ENCODE measurements at places on chromosomes 2 and 18.

DNA sequence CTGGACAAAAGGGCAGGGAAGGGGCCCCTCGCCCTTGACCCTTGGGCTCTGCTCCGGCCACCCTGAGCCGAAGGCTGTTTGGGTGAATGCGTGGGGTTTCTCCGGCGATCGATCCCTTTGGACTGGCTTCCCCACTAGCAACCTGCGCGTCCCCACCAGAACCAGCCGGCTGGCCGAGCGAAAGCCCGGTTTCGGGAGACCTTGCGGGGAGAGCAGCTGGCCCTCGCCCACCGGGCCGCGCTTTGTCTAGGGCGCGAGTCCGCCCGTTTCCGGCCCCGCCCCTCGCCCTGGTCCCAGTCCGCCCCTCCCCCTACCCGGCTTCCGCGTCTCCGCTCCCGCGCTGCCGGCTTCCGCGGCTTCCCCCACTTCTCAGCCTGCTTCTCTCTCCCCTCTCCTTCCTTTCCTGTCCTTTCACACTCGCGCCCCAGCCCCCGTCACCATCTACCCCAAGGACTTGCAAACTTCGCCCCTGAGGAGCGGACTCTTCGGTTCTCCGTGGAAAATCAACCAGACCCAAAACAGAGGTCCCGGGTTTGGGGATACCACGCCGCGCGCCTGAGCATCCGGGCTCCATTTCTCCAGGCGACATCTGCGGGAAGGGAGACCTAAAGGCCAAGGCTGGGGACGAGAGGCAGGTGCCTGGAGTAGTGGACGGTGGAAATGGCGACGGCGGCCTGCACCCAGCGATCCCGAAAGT, 48.0 kb upstream of the ATP6V1B1 start:
- no peak for DNase-seq

- no peak for DNase-seq
These were observed 136.5 kb upstream of the HAAO start for GRCh38 chr2:42928692-42929545.

GRCh38 chr2:118880501-118880900, 33.1 kb upstream of the EN1 start:
- DNase-seq, result no peak

GRCh38 chr2:46645681-46646162, 166.4 kb downstream of the TMEM247 start:
- no peak for DNase-seq

- DNase-seq, result no peak
These were observed 12.3 kb downstream of the LIMS2 start for GRCh38 chr2:127662937-127663565.

GRCh38 chr2:80288576-80288975, 16.0 kb downstream of the LRRTM1 start:
- DNase-seq, result no peak

GRCh38 chr2:46506131-46506706, 26.9 kb downstream of the TMEM247 start:
- no peak for DNase-seq

- no peak for DNase-seq
These were observed 107.3 kb downstream of the DTNB start for GRCh38 chr2:25566094-25566493.

GRCh38 chr2:136297994-136298393, 180.0 kb upstream of the CXCR4 start:
- DNase-seq, result no peak

DNA sequence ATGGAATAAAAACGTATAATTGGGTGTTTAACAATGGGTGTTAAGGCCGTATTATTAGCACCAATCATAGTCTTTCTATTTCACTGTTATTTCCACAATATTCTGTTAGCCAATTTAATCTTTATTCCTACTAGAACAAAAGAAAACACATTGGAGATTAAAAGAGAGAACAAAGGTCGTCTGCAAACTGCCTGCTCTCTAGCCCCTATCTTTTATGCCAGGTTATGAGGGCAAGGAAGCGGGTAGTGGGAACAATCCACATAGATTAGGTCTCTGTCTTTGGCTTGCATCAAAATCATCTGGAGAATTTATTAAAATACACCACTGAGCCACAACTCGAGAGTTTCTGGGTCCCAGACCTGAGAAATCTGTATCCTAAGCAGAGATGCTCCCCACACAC, 69.4 kb upstream of the DSC1 start:
- DNase-seq, result no peak

- DNase-seq, result no peak
These were observed 89.7 kb downstream of the TMEM247 start for GRCh38 chr2:46569061-46569560.

DNA sequence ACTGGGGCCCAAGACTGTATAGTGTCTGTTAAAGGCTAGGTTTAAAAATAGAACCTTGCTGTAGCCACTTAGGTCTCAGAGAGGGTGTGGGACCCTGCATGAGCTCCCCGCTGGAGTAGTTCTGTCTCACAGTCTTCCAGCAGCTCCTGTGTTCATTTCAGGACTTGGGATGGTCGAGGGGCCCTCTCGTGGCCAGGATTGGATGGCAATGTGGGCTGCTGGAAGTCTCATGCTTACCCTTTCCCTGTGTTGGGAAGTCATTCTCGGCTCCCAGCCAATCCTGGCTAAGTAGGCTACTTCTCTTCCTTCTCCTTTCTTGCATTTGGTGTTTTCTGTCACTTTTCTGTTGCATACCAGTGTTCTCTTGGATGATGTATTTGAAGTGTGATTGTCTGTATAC, 284.0 kb upstream of the GCFC2 start:
- DNase-seq, result no peak

- no peak for DNase-seq
These were observed 44.4 kb upstream of the LRRTM4 start for GRCh38 chr2:77566582-77566981.

GRCh38 chr2:709138-709765, 32.0 kb upstream of the TMEM18 start:
- no peak for DNase-seq

DNA sequence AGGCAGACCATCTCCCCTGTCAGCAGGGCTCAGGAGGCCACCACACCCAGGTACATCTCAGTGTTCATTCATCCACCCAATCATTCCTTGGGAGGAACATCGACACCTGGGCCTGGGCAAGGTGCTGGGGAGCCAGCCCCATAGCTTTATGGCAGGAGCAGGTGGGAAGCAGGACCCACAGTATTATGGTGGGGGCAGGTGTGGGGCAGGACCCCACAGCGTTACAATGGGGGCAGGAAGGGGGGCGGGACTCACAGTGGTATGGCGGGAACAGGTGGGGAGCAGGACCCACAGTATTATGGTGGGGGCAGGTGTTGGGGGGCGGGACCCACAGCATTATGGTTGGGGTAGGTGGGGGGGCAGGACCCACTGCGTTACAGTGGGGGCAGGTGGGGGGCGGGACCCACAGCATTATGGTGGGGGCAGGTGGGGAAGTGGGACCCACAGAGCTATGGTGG, 128.9 kb upstream of the HS6ST1 start:
- DNase-seq, result no peak

DNA sequence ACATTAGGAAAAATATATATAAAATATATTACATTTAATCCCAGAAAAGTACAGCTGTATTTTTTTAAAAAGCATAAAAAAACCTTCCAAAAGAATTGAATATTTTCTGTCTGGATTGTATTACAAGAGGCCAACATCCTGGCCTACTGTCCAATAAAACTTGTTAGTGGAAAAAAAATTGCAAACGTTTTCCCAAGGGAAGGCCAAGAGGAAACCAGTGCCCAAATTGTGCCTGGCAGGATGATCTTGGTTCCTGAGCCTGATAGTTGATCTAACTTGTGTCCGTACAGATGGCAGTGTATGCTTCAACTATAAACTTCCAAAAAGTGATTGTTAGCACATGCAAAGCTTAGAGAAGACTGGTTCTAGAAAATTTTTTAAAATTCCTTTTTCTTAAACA, 90.6 kb upstream of the LPIN2 start:
- DNase-seq, result no peak

Data from stimulated activated CD8-positive, alpha-beta memory T cell treated with anti-CD3 and anti-CD28 coated beads, Interleukin-4, amount 100 ng/mL, for 4 hours (primary cell).